H1 (cell line): ENCODE measurements at places on chromosomes 7 and 10. TPM values are rescaled to one million over a fixed set of nuclear protein-coding genes. Genes with fewer than 3 reads are reported as not detected.

The GOLGA7B gene
- 0.02 and 0.14 TPM in 2 replicates for polyA plus RNA-seq

The LFNG gene
- polyA plus RNA-seq: 35.6 and 53.0 TPM in 2 replicates

GRCh38 chr7:102138676-102139075, 148.0 kb upstream of the SH2B2 start:
- no peaks in the 10 kb centered on the region for H3K27me3 ChIP-seq
- H3K4me3 ChIP-seq: no peak overlapping the region
- no peaks in the 10 kb centered on the region for H3K36me3 ChIP-seq
- H3K4me1 ChIP-seq: no peaks in the 10 kb centered on the region
- no peak for DNase-seq

The MAGI2 gene
- polyA plus RNA-seq: 5.2 and 6.0 TPM in 2 replicates

DNA sequence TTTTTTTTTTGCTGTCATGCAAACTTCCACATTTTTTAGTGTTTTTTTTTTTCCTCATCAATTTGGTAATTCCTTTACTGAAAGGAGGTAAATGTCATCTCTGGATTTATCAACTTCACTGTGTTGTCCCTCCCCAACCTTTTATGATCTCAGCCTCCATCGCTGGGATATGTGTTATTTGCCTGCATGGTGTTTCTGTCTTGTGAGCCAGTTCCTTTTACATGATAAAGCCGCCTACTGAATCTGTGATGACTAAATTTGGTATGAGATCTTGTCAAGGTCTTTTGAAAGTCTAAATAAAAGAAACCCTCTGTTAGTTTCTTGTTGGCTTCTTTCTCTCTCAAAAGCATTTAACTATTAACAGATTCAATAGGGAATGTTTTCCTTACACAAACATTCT, 39.3 kb downstream of the TAS2R41 start:
- no peaks in the 10 kb centered on the region for H3K36me3 ChIP-seq
- peaks cover 13% of the 10 kb centered on the region; the same call in 1 of the 2 replicates for H3K4me1 ChIP-seq
- DNase-seq: no peak
- no peak overlapping the region for H3K4me3 ChIP-seq
